ENCODE measurements at places on chromosomes 1 and 21.

GRCh38 chr1:118269598-118269997 lies 84.6 kb upstream of the SPAG17 start:
- no peak for DNase-seq

DNA sequence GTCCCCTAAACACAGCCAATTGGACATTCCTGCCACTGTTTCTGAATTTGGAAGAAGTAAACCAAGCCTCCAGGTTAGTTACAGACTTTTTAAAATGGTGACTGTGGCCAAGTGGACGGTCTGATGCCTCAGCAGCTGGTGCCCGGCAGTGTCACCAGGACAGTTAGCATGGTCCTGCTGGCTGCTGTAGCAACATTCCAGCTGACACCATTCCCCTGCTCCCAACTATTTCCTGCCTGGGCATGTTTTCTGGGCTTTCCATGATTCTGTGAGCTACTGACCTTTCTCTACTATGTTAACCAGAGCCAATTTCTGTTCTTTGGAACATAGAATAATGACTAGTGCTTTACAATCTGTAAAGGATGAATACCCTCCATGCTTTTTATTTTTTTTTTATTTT lies 95.0 kb downstream of the TLR5 start:
- DNase-seq, result no peak

DNA sequence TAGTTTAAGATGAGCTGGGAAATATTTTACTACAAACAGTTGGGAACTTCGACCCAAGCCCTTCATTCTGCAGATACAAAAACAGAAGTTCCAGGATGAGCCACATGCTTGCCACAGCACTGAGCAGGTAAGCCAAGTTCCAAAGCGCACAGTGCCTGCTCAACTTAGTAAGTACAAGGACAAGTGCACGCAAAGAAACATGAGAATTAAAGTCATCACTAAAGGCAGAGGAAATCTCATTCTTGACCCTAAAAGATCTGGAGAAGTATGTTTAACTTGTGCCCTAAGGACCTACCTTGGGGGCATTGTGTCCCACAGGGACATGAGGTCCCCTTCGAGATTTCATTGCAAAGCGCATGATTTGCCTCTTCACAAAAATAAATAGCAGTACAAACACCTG lies 1.2 kb upstream of the UBAP2L start:
- no peak for DNase-seq

DNA sequence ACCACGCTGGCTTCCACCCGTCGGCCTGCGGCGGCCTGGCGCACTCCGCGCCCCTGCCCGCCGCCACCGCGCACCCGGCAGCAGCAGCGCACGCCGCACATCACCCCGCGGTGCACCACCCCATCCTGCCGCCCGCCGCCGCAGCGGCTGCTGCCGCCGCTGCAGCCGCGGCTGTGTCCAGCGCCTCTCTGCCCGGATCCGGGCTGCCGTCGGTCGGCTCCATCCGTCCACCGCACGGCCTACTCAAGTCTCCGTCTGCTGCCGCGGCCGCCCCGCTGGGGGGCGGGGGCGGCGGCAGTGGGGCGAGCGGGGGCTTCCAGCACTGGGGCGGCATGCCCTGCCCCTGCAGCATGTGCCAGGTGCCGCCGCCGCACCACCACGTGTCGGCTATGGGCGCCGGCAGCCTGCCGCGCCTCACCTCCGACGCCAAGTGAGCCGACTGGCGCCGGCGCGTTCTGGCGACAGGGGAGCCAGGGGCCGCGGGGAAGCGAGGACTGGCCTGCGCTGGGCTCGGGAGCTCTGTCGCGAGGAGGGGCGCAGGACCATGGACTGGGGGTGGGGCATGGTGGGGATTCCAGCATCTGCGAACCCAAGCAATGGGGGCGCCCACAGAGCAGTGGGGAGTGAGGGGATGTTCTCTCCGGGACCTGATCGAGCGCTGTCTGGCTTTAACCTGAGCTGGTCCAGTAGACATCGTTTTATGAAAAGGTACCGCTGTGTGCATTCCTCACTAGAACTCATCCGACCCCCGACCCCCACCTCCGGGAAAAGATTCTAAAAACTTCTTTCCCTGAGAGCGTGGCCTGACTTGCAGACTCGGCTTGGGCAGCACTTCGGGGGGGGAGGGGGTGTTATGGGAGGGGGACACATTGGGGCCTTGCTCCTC lies 1.9 kb downstream of the OLIG2 start:
- no peak for DNase-seq

GRCh38 chr1:206952171-206952570 lies 5.9 kb upstream of the PIGR start:
- no peak for DNase-seq

DNA sequence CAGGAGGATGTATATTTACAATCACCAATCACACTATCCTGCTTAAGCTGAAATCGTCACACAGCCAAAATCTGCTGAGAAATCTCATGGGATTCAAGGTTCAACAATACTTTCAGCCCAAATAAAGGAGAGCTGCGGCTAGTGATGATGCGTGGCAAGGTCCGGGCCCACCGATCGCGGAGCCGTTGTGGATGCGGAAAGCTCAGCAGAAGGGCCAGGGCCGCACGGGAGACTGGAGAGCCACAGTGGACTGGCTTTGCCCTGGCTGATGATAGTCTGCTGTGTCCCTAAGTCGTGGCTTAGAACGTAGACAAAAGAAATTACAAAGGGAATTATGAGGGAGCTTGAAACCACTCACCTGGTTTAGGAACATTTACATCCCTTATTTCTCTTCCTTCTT lies 48.0 kb upstream of the SSX2IP start:
- DNase-seq, result no peak

- no peak for DNase-seq
Observed at GRCh38 chr1:156106624-156107488, 7.7 kb upstream of the LMNA start.

DNA sequence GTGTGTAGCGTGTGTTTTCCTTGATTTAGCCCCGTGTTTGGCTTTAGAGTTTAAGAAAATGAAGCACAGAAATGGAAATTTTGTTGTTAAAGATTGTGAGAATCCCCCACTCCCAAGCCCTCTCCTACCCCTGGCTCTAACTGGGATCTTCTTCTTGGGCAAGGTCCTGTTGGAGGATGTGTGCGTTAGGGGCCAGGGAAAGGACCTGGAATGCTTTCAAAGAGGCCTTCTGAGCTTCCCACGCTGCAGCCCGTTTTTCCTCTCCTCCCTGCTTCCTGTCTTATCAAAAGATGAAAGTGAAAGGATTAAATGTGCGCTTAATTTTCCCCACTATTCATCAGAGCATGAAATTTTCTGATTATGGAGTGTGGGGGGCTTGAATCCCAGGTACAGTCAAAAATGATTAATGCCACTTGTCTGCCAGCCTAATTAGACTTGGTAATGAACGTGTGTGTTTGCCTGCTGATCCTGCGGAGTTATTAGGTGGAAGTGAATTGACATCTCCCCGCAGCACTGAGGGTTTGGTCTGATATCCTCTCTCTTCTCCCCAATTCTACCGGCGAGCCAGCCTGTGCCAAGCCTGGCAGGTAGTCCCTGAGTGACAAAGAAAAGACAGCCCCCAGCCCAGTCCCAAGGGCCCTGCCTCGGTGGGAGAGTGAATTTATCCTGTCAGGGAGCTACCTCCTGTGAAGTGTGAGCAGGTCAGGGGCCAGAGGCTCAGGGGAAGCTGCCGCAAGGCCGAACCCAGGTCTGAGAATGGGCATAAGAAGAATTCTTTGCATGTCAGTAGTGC lies 4.9 kb downstream of the RASSF5 start:
- DNase-seq, result no peak

GRCh38 chr1:116470671-116471070 lies 97.6 kb downstream of the ATP1A1 start:
- no peak for DNase-seq

- DNase-seq, result no peak
Observed at GRCh38 chr1:1826356-1827088, 48.3 kb upstream of the NADK start.

DNA sequence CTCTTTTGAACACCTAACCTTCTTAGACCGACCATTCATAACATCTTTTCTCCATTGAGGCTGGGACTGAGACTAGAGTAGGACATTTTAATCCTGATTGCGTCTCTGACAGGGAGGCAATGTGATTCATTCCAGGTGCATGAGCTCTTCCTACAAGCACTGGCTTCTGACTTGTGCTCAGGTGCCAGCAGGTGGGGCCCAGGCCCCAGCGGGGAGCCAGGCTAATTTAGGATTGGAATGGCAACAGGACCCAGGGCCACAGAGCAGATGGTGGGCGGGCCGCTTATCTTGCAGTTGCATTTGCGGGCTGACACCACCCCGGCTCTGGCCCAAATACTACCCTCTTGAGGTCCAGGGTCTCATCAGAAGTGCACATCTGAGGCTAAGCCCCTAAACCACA lies 4.1 kb downstream of the GPA33 start:
- DNase-seq, result no peak

DNA sequence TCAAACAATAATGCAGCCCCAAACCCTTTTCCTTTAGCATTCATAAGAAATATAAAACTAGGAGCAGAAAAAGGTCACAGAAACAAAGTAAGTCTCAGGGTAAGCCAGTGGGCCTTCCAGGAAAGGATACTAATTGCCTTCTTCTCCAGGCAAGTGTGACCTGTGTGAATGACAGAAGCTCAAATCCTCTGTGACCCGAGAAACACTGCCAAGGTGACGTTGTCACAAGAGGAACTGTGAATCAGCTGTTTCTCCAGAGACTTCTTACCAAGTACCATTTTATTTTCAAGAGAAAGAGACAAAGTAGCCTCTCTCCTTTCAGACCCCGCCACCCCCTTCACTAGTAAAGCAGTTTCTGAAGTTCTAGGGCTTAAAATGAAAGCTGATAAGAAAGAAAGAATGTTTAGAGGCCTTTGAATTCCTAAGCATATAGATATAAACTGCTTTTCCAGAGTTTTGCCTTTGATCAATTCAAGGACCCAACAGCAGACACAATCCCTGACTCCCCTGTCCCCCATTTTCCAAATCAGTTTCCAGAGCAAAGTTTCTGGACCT lies 155.6 kb downstream of the NUF2 start:
- DNase-seq, result no peak

- no peak for DNase-seq
Observed at GRCh38 chr1:219495737-219496408, 117.0 kb downstream of the ZC3H11B start.

DNA sequence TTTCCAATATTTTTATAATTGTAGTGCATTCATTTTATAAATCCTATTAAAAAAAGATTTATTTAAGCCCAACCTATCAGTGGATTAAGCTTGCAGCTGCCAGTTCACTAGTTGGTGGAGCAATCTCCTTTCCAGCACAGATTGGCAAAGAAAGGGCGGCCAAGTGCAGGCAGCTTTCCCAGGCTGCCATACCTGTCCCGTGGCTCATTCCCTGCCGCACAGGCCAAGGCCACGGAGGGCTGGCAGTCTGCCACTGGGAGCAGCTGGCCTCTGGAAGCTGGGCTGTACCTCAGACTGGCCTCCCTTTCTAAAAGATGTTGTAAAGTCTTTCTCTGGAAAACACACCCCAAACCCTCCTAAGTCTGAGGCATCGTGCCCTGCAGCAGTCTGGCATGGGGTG lies 74.2 kb downstream of the SIM2 start:
- DNase-seq, result no peak
